ENCODE measurements at places on chromosomes 13 and 19. TPM values are rescaled to one million over a fixed set of nuclear protein-coding genes. Genes with fewer than 3 reads are reported as not detected.
A peak's percentile ranks its signal among the peaks of the same experiment; 100 is the strongest.

DNA sequence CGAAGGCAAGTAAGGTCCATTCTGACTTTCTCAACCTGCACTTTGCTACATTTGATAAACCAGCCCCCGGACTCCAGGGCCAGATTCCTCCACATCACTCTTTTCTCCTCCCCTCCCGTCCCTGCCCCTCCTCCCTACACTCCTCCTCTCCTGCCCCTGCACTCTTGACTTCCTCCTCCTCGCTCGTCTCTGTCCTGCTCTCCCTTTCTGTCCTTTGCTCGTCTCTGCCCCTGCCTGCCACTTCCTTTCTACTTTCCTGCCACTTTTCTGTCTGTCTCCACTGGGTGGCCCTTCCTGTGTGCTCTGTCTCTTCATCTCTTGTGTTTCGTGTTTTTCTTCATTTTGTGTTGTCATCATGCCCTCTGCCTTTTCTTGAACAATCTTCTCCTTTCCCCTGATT is 7.0 kb downstream of the U2AF2 start:
- peaks cover 85% of the 10 kb centered on the region for H3K4me1 ChIP-seq
- no peak overlapping the region for H3K4me3 ChIP-seq
- peaks cover 72% of the 10 kb centered on the region for H3K36me3 ChIP-seq
- no peaks in the 10 kb centered on the region for H3K27me3 ChIP-seq
- DNase-seq: no peak

- H3K4me3 ChIP-seq: no peak overlapping the region
- no peak overlapping the region for H3K27ac ChIP-seq
- no peaks in the 10 kb centered on the region for H3K27me3 ChIP-seq
Observed at GRCh38 chr19:16361254-16361653, 36.6 kb downstream of the KLF2 start.

Gene OR7C1
- total RNA-seq: not detected

Gene ZNF497
- total RNA-seq: 1.3 TPM

GRCh38 chr19:13083627-13084026 is 19.0 kb downstream of the LYL1 start:
- no peak overlapping the region for H3K4me3 ChIP-seq
- no peak for DNase-seq
- no peak overlapping the region for H3K27ac ChIP-seq

Gene FCER2
- total RNA-seq: 60.1 TPM

GRCh38 chr19:14114439-14114838 is 3.1 kb downstream of the PRKACA start:
- peaks cover 38% of the 10 kb centered on the region for H3K4me1 ChIP-seq
- H3K4me3 ChIP-seq: no peak overlapping the region
- peak overlapping the region; percentile 93 for H3K27ac ChIP-seq
- DNase-seq: no peak
- no peaks in the 10 kb centered on the region for H3K36me3 ChIP-seq

Gene ZNF536
- total RNA-seq: 2.7 TPM

- H3K27me3 ChIP-seq: peaks cover 11% of the 10 kb centered on the region
- DNase-seq: peak; percentile 74
- no peak overlapping the region for H3K27ac ChIP-seq
- peaks cover 24% of the 10 kb centered on the region for H3K4me1 ChIP-seq
Observed at GRCh38 chr19:3610745-3611717, 4.4 kb upstream of the TBXA2R start.

Gene CAB39L
- 7.5 TPM for total RNA-seq

Gene LILRB5
- total RNA-seq: 75.3 TPM

- H3K4me1 ChIP-seq: peaks cover 8% of the 10 kb centered on the region
- H3K27me3 ChIP-seq: peaks cover 21% of the 10 kb centered on the region
- DNase-seq: no peak
- no peak overlapping the region for H3K4me3 ChIP-seq
- no peak overlapping the region for H3K27ac ChIP-seq
- no peaks in the 10 kb centered on the region for H3K36me3 ChIP-seq
Observed at GRCh38 chr19:3039641-3040077, 10.6 kb upstream of the TLE2 start.

GRCh38 chr19:6489278-6490061 is 7.9 kb upstream of the DENND1C start:
- H3K4me3 ChIP-seq: peak overlapping the region; percentile 32
- no peaks in the 10 kb centered on the region for H3K36me3 ChIP-seq
- H3K4me1 ChIP-seq: peaks cover 6% of the 10 kb centered on the region
- H3K27me3 ChIP-seq: no peaks in the 10 kb centered on the region

GRCh38 chr13:23654111-23655110 is 84.2 kb downstream of the TNFRSF19 start:
- no peaks in the 10 kb centered on the region for H3K36me3 ChIP-seq
- no peaks in the 10 kb centered on the region for H3K4me1 ChIP-seq
- H3K27ac ChIP-seq: peak overlapping the region; percentile 34
- H3K27me3 ChIP-seq: no peaks in the 10 kb centered on the region

GRCh38 chr19:4776436-4777211 is 14.9 kb upstream of the FEM1A start:
- H3K27ac ChIP-seq: no peak overlapping the region
- DNase-seq: no peak
- H3K27me3 ChIP-seq: no peaks in the 10 kb centered on the region
- H3K4me3 ChIP-seq: no peak overlapping the region

Gene TPGS1
- 16.1 TPM for total RNA-seq

- peaks cover 55% of the 10 kb centered on the region for H3K4me1 ChIP-seq
- H3K27me3 ChIP-seq: peaks cover 25% of the 10 kb centered on the region
- no peak for DNase-seq
- peak overlapping the region; percentile 71 for H3K4me3 ChIP-seq
- no peak overlapping the region for H3K27ac ChIP-seq
- H3K36me3 ChIP-seq: no peaks in the 10 kb centered on the region
Observed at GRCh38 chr19:1237027-1237659, 662 bp downstream of the CBARP start.

Gene SERPINE3
- not detected for total RNA-seq

- DNase-seq: no peak
- no peak overlapping the region for H3K27ac ChIP-seq
Observed at GRCh38 chr19:5093297-5093928, 124.5 kb downstream of the KDM4B start.

Gene DCT
- total RNA-seq: not detected

GRCh38 chr19:10826846-10827245 is 9.2 kb downstream of the TMED1 start:
- peak; percentile 23 for DNase-seq
- no peaks in the 10 kb centered on the region for H3K27me3 ChIP-seq
- H3K4me3 ChIP-seq: no peak overlapping the region
- H3K4me1 ChIP-seq: no peaks in the 10 kb centered on the region
- H3K27ac ChIP-seq: no peak overlapping the region
- H3K36me3 ChIP-seq: peaks cover 97% of the 10 kb centered on the region

GRCh38 chr13:45482571-45483173 is 17.9 kb downstream of the COG3 start:
- H3K27ac ChIP-seq: peak overlapping the region; percentile 34
- peaks cover 83% of the 10 kb centered on the region for H3K36me3 ChIP-seq
- DNase-seq: no peak

DNA sequence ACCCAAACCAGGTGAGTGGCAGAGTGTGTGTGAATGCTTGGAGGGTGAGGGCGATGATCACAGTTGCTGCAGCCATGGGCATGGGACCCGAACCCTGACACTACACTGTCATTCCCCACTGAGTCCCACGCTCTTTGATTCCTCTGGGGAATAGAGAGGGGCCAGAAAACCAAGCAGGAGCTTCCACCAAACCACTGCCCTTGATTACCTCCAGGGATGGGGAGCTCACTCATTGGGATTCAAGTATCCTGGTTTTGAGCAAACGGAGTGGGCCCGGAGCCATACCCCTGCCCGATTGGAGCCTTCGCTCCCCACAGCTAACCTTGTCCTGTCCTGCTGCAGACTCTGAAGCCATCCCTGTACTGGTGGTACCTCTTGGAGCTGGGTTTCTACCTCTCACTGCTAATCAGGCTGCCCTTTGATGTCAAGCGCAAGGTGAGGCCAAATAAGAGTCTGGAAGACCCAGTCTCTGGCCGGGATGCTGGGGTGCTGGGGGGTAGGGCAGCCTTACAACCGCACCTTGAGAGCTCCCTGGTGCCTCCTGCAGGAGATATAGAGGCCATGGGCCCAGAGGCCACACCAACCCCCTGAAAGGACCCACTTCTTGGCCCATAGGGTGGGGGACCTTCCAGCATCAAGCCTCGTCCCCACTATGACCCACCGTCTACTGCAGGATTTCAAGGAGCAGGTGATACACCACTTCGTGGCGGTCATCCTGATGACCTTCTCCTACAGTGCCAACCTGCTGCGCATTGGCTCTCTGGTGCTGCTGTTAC is 47.3 kb downstream of the CERS4 start:
- no peak overlapping the region for H3K4me3 ChIP-seq
- peaks cover 81% of the 10 kb centered on the region for H3K36me3 ChIP-seq
- H3K27me3 ChIP-seq: no peaks in the 10 kb centered on the region
- no peaks in the 10 kb centered on the region for H3K4me1 ChIP-seq
- H3K27ac ChIP-seq: no peak overlapping the region
- no peak for DNase-seq

DNA sequence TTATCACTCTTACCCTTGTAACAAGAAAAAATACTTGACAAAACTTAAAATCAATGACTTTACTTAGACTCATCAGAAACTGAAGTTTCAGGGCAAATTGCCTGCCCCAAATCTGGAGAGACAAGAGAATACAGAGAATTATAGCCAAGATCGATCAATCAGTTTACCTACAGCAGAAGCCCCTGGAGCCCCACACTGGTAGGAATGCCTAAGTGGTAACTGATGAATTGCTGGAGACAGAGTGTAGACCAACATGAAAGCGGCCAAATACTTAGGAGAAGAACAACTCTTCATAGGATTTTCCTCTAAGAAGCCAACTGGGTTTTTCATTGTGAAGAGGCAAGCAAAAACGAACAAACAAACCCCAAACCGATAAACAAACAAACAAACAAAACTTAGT is 1430.0 kb downstream of the EFNB2 start:
- H3K4me1 ChIP-seq: no peaks in the 10 kb centered on the region
- no peak overlapping the region for H3K4me3 ChIP-seq
- no peaks in the 10 kb centered on the region for H3K36me3 ChIP-seq
- H3K27ac ChIP-seq: no peak overlapping the region
- no peaks in the 10 kb centered on the region for H3K27me3 ChIP-seq
- no peak for DNase-seq

DNA sequence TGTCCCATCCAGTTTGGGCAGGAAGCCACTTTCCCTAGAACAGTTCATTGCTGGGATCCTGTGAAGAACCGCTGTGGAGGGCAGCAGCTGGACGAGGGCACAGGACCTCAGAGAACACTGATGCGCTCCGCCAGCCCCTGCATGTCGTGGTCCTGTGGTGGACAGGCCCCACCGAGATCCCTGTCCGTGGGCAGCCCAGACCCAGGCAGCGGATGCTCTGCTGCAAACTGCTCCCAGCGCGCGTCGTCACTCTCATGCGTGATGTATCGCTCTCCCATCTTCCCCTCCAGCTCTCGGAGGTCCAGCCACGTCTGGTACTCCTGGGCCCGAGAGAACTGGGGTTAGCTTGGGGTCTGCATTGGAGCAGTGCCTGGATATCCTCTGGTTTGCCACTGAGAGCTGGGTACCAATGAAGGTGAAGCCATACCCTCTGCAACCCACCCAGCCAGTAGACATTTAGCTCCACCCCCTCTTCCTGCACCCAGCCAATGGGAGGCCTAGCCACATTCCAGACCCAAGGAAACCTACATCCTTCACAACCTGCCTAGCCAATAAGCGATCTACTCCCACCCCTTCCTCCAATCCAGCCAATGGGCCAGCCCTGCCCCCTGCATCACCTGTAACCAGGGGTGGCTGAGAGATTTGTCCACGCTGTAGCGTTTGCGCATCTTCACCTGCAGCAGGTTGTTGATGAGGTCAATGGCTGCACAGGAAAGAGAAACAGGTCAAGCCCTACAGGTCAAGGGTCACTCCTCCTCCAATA is 13.6 kb upstream of the DACT3 start:
- peaks cover 6% of the 10 kb centered on the region for H3K4me1 ChIP-seq
- DNase-seq: no peak
- H3K36me3 ChIP-seq: peaks cover 78% of the 10 kb centered on the region
- H3K27me3 ChIP-seq: no peaks in the 10 kb centered on the region

Gene DAND5
- not detected for total RNA-seq

Gene CRX
- not detected for total RNA-seq

DNA sequence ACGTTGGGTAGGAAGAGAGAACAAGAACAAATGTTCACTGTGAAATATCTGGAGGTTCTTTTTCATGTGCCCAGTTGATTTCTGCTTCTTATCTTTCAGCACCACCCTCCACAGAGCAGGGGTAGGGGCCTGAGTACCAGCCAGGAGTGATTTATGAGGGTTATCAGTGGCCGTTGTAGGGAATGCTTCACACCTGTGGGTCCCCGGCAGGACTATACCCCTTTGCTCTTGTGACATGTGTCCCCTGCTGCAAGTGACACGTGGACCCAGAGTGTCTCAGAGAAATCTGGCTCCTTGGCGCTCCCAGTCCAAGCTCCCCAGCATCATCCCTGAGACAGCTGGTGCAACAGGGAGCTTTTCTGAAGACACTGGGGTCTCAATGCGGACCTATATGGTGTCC is 29.7 kb downstream of the SIAH3 start:
- H3K36me3 ChIP-seq: no peaks in the 10 kb centered on the region
- no peak overlapping the region for H3K27ac ChIP-seq
- no peak overlapping the region for H3K4me3 ChIP-seq
